SK-N-SH treated with all-trans-retinoic acid at 6 μM for 48 hours (cell line): ENCODE measurements at places on chromosomes 11 and 22.

DNA sequence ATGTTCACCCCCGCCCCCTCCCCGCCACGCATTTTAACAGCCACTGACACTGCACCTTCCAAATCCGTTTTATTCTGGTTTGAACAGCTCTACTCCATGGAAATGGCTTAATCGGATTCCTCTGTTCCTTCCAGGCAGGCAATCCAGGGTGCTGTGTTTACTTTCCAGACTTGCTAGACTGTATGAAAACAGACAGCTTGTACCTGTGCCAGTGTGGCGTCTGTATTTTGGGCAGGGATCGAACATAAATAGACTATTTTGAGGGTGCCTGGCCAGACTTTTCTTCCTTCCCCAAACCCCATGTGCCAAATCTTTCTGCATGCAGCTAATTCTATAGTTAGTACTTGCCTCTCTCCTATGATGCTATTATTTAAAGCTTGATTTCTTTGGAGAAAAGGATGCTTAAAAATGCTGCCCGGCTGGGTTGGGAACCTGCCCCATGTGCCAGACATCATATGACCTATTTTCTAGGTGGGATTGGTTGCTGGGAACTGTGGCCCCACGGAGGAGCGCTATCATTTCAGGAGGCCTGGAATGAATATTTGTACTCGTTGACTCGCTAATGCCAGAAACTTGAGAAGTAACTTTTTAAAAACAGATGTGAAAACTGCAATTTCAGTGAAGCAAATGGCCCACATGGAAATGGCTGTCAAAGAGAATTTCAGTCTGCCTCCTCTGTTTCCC, 814.8 kb downstream of the BRD1 start:
- no peak for ATAC-seq

DNA sequence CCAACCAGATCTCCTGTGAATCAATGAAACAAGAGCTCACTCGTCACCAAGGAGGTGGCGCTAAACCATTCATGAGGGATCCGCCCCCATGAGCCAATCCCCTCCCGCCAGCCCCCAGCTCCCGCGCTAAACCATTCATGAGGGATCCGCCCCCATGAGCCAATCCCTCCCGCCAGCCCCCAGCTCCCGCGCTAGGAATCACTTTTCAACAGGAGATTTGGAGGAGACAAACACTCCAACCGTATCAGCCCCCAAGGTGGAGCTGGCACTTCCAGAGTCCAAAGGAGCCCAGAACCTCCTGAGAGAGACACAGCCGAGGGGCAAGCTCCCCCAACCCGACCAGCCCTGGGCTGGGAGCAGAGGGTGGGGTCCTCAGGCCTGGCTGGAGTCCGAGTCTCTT, 40.9 kb upstream of the PRR5 start:
- ATAC-seq = no peak

DNA sequence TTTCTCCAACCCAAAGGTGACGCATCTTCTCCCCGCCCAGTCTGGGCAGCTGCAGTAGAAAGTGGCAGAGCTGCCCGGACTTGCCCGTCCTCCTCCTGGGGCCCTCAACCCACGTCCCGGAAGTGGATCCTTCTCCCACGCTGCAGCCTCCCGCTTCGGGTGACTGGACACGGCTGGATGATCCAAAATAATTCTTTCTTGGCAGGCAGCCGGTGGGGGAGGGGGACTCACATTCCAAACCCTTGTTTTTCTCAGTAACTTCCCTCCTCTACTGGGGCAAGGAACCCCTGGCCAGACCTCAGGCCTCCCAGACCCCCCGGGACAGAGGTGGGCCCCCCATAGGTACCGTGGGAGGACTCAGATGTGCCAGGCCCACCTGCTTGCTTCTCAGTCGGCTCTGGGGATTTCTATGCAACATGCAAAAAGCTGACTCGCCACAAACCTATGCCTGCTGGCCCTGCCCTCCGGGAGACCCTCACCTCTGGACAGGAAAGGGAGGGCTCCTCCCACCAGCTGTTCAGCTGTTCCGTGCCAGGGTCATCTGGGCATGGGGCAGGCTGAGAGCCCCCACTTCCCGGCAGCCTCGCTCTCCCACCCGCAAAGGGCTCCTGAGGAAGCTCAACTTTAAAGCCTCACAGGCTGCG, 1.4 kb downstream of the PLXNB2 start:
- ATAC-seq = peak; percentile 80

DNA sequence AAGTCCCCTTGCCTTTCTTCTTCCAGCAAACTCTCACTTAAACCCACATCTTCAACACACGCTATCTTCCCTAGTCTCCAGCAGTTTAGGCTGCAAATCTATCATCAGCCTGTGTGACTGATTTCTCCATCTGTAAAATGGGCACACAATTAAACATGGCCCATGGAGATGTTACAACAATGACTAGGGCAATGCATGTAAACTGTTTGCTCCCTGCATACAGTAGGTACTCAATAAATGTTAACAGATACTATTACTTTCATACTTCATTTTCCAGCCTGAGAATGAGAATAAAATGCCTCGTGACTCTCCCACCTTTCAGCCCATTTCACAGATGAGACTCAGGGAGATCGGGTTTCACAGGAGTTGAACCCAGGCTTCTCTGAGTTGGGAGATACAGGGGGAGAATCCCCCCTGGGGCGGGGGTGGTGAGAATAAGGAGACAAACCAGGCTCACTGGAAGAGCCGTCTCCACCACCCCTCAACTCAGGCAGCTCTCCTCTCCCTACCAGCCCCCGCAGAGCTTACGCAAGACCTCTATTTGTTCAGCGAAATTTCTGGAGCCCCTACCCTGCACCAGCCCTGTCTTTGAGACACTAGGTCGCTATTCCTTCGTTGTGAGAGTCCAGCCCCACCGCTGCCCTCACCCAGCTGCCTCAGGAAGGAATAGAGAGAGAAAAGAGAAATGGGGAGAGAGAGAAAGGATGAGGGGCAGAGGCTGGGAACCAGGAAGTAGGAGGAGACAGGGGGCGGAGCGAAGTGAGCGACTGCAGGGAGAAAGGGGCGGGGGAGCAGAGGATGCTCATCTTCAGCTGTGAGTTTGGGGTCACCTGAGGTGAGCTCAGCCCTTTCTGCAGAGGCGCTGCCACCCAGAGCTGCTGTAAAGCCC, 42.1 kb upstream of the KLHL35 start:
- ATAC-seq = peak; percentile 52

DNA sequence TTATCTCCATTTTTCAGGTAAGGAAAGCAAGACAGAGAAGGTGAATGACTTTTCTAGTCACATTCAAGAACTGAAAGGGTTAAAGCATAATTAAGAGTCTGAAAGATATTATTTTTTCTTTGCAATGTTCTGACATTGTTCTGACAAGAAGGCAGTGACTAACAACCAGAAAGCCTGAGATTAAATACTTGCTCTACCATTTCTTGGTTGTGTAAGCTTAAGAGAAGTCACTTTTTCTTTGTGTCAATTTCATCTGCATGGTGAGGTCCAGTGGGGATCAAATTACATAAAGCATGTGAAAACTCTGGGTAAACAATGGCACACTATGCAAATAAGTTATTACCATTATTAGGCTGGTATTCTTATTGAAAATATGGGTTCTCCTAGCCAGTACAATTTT, 73.7 kb downstream of the PHF21A start:
- no peak for ATAC-seq

- no peak for ATAC-seq
Measured at GRCh38 chr11:35680506-35680905, 17.9 kb downstream of the TRIM44 start.

DNA sequence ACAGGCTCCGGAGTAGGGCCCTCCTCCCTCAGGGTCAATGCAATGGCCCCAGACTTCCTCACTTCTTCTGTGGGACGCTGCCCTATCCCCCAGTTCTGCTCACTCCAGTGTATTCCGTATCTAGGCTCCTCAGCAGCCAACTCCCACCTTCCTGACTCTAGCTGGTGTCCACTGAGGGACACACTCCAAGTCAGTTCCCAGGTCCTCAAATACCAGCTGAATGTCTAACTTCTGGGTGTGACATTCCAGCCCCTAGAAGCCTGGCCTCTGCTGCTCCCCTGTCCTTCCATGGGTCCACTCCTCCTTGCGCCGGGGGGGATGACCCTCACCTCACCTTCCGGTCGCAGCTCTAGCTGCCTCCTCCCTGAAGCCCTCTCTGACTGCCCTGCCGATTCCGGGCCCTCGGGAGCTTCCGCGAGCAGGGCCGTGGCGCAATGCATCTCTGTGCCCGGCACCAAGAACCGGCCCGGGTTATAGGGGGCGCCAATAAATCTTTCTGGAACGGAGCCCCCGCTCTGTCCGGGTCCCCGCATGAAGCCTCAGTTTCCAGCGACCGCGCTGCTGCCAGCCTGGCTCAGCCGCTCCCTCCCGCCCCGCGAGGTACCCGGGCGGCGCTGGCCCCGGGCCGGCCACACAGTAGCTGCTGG, 15.4 kb downstream of the BAD start:
- peak; percentile 8 for ATAC-seq

DNA sequence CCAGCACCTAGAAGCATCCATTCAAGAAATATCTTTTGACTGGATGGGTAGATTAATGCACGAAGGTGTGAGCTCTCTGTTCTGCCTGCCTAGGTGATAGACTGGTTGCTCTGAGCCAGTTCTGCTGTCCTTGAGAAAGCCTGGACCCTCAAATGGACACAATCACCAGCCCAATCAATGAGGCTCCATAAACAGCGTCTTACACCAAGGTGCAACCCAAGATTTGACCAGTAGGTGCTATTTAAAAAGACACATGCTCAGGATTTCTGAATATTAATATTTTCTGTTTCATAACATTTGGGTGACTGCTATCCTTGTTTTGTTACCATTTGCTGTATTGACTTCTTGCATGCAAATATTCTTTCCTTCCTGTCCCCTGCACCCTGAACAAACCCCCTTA, 39.0 kb downstream of the PAMR1 start:
- ATAC-seq = no peak

- no peak for ATAC-seq
Measured at GRCh38 chr11:130213979-130214281, 54.3 kb downstream of the ST14 start.

- no peak for ATAC-seq
Measured at GRCh38 chr11:104763930-104764709, 134.1 kb downstream of the CASP12 start.

DNA sequence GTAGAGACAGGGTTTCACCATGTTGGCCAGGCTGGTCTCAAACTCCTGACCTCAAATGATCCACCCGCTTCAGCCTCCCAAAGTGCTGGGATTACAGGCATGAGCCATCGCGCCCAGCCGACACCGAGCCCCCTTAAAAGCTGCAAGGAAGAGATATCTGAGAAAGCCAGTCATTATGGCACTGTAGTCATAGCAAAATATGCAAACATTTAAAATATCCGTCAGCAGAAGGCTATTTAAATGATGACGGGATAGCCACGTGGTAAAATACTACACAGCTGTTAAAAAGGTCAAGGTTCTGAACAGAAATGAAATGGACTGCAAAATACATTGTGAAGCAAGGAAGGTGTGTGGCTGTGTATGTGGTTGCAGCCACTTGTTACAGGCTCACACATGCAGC, 6.4 kb upstream of the CCDC88B start:
- no peak for ATAC-seq

DNA sequence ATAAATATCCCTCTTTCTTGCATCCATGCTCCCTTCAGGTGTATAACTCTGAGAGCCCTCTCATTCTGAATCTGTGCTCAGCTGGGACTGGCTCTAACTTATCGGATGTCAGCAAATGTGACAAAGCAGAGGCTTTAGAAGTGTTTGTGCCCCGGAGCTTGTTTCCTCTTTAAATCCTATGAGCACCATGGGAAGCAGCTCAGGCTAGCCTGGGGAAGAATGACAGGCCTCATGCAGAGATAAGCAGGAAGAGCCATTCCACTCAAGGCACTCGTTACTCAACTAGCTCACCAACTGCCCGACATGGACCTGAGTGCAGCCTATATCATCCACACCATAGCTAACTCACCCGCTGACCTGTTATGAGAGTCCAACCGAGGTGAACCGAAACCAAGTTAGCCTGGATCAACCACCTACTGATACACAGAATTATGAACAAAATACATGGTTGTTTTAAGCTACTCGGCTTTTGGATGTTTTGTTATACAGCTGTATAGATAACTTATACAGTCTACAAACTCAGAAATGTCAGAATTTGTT, 990.7 kb downstream of the NTM start:
- no peak for ATAC-seq

- ATAC-seq = no peak
Measured at GRCh38 chr22:49565516-49565855, 262.2 kb downstream of the BRD1 start.

DNA sequence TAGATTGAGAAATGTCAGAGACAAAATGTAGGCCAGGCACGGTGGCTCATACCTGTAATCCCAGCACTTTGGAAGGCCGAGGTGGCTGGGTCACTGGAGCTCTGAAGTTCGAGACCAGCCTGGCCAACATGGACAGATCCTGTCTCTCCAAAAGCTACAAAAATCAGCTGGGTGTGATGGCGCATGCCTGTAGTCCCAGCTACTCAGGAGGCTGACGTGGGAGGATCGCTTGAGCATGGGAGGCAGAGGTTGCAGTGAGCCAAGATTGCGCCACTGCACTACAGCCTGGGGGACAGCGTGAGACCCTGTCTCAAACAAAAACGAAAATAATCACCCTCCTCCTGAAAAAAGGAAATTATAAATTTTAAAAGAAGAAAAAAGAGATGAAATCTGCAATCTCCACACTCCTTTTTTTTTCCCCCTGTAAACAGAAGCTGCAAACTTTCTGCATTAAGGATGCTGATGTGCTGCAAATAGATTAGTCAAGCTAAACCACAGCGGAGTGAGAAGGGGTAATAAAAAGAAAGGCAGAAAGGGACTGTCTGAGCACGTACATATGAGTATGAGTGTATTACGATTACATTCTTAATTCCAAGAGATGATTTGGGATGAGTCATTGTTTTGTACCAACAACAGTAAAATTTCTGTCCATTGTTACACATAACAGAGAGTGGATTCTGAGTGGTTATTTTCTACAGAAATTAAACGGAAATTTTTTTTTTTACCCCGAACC, 87.3 kb downstream of the SIK3 start:
- ATAC-seq = peak; percentile 96

DNA sequence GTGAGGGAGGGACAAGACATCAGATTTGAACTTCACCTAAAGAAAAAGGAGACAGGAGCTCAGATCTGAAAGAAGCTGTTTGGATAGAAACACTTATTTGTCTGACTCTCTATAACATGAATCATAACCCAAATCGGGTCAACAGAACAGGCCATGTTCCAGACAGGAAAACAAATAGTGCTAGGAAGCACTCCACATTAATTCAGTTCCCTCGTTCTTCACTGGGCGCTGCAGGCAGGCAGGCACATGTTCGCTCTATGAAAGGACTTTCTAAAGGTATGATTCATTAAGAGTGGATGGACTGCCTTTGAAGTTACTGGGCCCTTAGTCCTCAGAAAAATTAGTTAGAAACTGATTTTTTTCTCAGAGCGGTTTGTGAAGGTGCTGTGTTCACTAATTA, 137.5 kb upstream of the TRPC6 start:
- no peak for ATAC-seq

DNA sequence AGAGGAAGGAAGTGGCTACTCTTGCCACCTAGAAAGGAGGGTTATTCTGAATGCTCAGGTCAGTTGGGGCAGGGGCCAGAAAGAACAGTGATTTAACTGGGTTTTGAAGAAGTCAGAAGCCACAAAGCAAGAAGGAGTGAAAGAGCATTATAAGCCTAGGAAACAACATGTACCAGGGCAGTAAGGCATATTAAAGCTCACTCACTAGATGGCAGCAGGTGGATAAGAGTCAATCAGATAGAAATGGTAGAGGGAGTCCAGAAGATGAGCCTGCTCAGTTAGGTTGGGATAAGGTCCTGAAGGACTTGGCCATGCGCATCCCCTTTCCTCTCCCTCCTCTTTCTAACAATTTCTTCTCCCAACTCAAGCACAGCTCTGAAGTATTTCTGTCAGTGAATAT, 22.0 kb upstream of the PATE1 start:
- peak; percentile 83 for ATAC-seq
